Keratinocyte (primary cell): ENCODE measurements at places on chromosomes 4 and X.

DNA sequence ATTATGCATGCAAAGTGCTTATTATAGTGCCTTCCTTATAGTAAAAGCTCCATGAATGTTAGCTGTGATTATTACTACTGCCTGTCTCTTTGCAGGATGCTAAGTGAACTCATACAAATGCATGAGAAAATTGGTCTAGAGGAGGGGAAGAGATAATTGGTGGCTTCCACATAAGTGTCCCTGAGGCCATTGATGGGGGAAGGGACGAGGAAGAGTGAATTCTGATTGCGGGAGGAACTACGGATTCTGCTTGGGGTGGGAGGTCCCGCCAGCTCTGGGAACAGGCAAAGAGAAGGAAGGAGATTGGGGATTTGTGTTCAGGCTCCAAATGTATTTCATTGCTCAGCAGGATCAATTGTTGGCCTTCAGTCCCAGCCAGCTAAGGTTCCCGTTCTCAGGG, 11.6 kb upstream of the ARHGAP36 start:
- no peak overlapping the region for H3K27ac ChIP-seq
- no peaks in the 10 kb centered on the region for H3K4me1 ChIP-seq
- H3K36me3 ChIP-seq, result no peaks in the 10 kb centered on the region

GRCh38 chr4:94219402-94219801, 11.7 kb downstream of the SMARCAD1 start:
- peaks cover 5% of the 10 kb centered on the region for H3K4me1 ChIP-seq
- H3K27ac ChIP-seq, result no peak overlapping the region
- H3K4me3 ChIP-seq, result no peak overlapping the region

GRCh38 chr4:106671716-106672115, 303.1 kb upstream of the GIMD1 start:
- no peak overlapping the region for H3K27ac ChIP-seq
- H3K36me3 ChIP-seq, result no peaks in the 10 kb centered on the region
- H3K4me3 ChIP-seq, result no peak overlapping the region
- no peak for DNase-seq

GRCh38 chrX:132603700-132604286, 115.0 kb upstream of the MBNL3 start:
- H3K27me3 ChIP-seq, result peaks cover 7% of the 10 kb centered on the region
- no peaks in the 10 kb centered on the region for H3K4me1 ChIP-seq
- DNase-seq, result no peak
- no peaks in the 10 kb centered on the region for H3K36me3 ChIP-seq

GRCh38 chrX:44400588-44400987, 57.1 kb upstream of the EFHC2 start:
- peak overlapping the region; percentile 43 for H3K27ac ChIP-seq
- H3K36me3 ChIP-seq, result no peaks in the 10 kb centered on the region
- H3K27me3 ChIP-seq, result no peaks in the 10 kb centered on the region

GRCh38 chr4:184620212-184620867, 28.9 kb downstream of the CASP3 start:
- H3K27me3 ChIP-seq, result no peaks in the 10 kb centered on the region
- H3K4me1 ChIP-seq, result no peaks in the 10 kb centered on the region
- H3K4me3 ChIP-seq, result no peak overlapping the region
- H3K27ac ChIP-seq, result no peak overlapping the region
- DNase-seq, result no peak

DNA sequence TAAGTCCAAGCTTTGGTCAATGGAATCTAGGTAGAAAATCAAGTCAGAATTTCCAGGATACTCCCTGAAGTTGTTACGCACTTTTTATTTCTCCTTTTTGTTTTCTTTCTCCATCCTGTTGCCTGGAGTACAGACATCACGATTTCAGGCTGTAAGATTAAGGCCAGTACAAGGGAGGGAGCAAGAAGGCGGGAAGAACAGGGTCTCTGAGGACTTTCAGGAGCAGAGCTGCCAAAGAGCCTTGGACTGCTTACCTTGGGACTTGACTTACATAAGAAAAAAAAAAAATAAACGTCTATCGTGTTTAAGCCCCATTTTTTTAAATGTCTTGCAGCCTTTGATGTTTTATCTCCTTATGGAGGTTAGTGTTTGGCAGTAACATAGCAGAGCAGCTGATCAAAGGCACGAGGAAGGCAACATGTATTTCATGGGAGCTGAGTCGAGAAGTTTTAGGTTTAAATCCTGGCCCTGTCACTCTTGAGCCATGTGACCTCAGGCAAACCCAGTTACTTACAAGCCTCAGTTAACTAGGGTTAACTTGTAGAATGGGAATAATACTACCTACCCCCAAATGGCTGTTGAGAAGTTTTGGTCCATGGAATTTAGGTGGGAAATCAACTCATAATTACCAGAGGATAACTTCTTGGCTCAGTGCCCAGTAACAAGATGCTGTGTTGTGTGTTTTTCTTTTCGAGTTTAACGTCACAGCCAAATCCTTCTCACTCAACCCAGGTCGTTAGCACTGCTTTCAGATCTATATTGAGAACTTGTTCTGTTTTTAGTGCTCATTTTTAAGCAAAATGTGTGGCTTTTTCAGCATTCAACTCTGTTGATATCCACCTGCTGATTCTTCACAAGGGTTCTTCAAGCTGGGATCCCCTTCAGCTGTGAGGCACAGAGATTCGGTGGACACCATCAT, 106.8 kb downstream of the CLNK start:
- no peak overlapping the region for H3K27ac ChIP-seq
- no peaks in the 10 kb centered on the region for H3K36me3 ChIP-seq
- H3K27me3 ChIP-seq, result no peaks in the 10 kb centered on the region
- H3K4me1 ChIP-seq, result no peaks in the 10 kb centered on the region
- no peak overlapping the region for H3K4me3 ChIP-seq

GRCh38 chr4:38582445-38582844, 81.6 kb upstream of the KLF3 start:
- H3K4me1 ChIP-seq, result no peaks in the 10 kb centered on the region
- no peak overlapping the region for H3K27ac ChIP-seq
- peaks cover 4% of the 10 kb centered on the region for H3K27me3 ChIP-seq
- H3K4me3 ChIP-seq, result no peak overlapping the region

DNA sequence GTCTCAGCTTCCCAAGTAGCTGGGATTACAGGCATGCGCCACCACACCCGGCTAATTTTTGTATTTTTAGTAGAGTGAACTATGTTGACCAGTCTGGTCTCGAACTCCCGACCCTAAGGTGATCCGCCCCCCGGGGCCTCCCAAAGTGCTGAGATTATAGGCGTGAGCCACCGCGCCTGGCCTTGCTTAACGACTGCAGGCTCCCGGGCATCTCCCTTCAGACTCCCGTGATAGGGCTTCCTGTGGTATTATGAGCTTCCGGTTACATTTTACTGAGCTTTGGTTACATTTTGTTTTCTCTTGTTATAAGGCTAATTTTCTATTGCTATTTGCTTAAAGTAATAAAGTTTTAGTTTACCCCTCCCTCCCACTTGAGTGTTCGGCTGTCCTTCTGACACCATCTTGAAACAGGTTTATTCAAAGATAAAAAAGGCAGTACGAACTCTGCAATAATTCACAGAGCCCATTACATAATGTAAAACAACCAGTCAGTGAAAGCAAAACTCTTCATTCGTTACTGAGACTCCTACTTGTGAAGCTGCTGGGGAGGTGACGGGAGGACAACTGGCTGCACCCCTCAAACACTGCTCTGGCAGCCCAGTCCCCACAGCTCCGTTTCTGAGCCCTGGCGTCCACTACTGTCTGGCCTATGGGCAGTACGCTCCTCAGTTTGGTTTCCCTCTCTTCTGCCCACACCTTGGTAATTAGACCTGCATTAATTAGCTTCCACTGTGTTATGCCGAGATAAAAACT, 795.7 kb upstream of the SLIT2 start:
- no peak overlapping the region for H3K4me3 ChIP-seq
- H3K4me1 ChIP-seq, result no peaks in the 10 kb centered on the region
- no peaks in the 10 kb centered on the region for H3K36me3 ChIP-seq

DNA sequence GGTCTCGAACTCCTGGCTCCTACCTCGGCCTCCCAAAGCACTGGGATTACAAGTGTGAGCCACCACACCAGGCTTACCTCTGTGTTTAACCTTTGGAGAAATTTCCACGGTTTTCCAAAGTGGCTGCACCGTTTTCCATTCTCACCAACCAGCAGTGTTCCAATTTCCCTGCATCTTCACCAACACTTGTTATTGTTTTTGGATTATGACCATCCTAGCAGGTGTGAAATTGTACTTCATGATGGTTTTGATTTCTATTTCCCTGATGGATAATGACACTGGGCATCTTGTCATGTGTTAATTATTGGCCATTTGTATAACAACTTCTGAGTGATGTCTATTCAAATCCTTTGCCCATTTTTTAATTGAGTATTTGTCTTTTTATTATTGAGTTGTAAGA, 2.7 kb upstream of the MAP3K15 start:
- H3K27ac ChIP-seq, result no peak overlapping the region
- no peak for DNase-seq
- H3K4me1 ChIP-seq, result peaks cover 6% of the 10 kb centered on the region
- H3K36me3 ChIP-seq, result no peaks in the 10 kb centered on the region
- no peak overlapping the region for H3K4me3 ChIP-seq
- H3K27me3 ChIP-seq, result peaks cover 4% of the 10 kb centered on the region

- H3K27me3 ChIP-seq, result no peaks in the 10 kb centered on the region
- no peak overlapping the region for H3K4me3 ChIP-seq
- DNase-seq, result no peak
- H3K4me1 ChIP-seq, result no peaks in the 10 kb centered on the region
- H3K36me3 ChIP-seq, result no peaks in the 10 kb centered on the region
Observed at GRCh38 chrX:66751136-66751782, 112.4 kb upstream of the EDA2R start.

DNA sequence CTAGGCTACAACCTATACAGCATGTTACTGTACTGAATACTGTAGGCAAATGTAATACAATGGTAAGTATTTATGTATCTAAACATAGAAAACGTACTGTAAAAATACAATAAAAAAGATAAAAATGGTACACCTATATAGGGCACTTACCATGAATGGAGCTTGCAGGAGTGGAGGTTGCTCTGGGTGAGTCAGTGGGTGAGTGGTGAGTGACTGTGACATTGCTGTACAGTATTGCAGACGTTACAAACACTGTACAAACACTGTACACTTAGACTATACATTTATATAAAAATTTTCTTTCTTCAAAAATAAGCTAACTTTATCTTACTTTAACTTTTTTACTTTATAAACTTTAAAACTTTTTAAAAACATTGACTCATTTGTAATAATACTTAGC, 190.3 kb upstream of the NR3C2 start:
- no peaks in the 10 kb centered on the region for H3K36me3 ChIP-seq
- H3K4me1 ChIP-seq, result peaks cover 3% of the 10 kb centered on the region
- DNase-seq, result no peak
- H3K27ac ChIP-seq, result no peak overlapping the region

- peaks cover 8% of the 10 kb centered on the region for H3K4me1 ChIP-seq
- H3K27ac ChIP-seq, result no peak overlapping the region
- no peak overlapping the region for H3K4me3 ChIP-seq
- no peak for DNase-seq
- no peaks in the 10 kb centered on the region for H3K27me3 ChIP-seq
Observed at GRCh38 chr4:25299476-25300203, 12.9 kb upstream of the ZCCHC4 start.

- H3K4me3 ChIP-seq, result no peak overlapping the region
- no peaks in the 10 kb centered on the region for H3K27me3 ChIP-seq
- no peaks in the 10 kb centered on the region for H3K4me1 ChIP-seq
- no peak overlapping the region for H3K27ac ChIP-seq
- no peak for DNase-seq
Observed at GRCh38 chr4:101418055-101418454, 70.7 kb upstream of the PPP3CA start.

DNA sequence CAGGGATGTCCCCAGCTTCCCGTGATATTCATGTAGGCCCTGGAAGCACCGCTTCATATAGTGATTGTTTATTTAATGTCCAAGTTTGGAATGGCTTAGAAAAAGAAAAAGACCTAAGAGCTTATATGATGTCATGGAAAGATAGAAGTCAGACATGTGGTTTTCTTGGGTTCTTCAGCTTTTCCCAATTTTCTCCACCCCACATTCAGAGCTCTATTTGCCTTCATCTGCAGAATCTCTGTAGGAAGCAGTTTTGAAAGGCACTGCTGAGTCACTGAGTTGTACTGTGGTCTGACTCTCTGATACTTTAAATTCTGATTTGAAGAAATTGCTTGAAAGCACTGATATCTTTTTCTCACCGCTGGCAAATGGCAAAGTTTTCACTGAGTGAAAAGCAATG, 120.6 kb upstream of the EDNRA start:
- peaks cover 24% of the 10 kb centered on the region for H3K4me1 ChIP-seq
- no peak for DNase-seq
- H3K36me3 ChIP-seq, result no peaks in the 10 kb centered on the region
- H3K27ac ChIP-seq, result no peak overlapping the region

DNA sequence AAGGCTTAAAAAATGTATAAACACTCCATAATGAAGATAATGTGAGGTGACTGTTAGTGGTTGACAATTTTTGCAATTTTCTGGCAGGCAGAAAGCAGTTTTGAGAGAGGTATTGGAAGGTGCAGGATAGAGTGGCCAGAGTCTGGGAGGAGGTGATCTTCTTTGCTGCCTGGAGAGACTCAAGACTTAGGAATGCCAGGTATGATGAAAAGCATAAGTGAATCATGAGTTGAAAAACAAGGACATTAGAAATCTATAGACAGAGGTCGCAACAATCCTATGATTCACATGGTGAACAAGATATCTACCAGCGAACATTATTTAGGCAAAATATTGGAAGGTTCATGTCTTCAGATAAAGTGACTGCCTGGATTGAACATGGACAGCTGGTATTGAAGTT, 118.5 kb downstream of the CFAP299 start:
- peaks cover 19% of the 10 kb centered on the region for H3K4me1 ChIP-seq
- DNase-seq, result peak; percentile 65
- H3K27me3 ChIP-seq, result no peaks in the 10 kb centered on the region
- peak overlapping the region; percentile 72 for H3K27ac ChIP-seq

- H3K4me3 ChIP-seq, result no peak overlapping the region
- H3K4me1 ChIP-seq, result no peaks in the 10 kb centered on the region
- H3K27ac ChIP-seq, result no peak overlapping the region
- H3K27me3 ChIP-seq, result no peaks in the 10 kb centered on the region
- no peaks in the 10 kb centered on the region for H3K36me3 ChIP-seq
Observed at GRCh38 chr4:129488427-129488826, 392.5 kb downstream of the C4orf33 start.

DNA sequence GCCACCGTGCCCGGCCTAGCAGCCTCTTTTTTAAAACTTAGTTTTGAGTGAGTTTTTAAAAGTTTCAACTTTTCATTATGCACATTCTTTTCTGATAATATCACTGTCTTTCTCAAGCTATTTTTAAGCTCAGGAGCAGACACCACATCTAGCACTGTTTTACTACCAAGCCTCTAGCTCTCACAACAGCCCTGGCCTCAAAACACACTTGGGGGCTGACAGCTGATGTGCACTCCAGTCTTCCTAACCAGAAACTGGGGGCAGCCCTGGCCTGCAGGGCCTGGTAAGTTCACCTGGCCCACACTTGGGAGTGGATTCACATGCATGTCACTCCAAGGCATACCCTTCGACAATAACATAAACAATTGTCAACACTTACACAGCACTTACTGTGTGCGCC, 34.0 kb downstream of the CENPU start:
- H3K27me3 ChIP-seq, result no peaks in the 10 kb centered on the region
- no peak overlapping the region for H3K27ac ChIP-seq
- DNase-seq, result no peak
- H3K36me3 ChIP-seq, result no peaks in the 10 kb centered on the region
- no peak overlapping the region for H3K4me3 ChIP-seq

- H3K27me3 ChIP-seq, result no peaks in the 10 kb centered on the region
- H3K4me1 ChIP-seq, result peaks cover 9% of the 10 kb centered on the region
- no peaks in the 10 kb centered on the region for H3K36me3 ChIP-seq
- H3K4me3 ChIP-seq, result no peak overlapping the region
- no peak for DNase-seq
Observed at GRCh38 chr4:20433097-20433705, 181.5 kb downstream of the SLIT2 start.

- no peak for DNase-seq
- H3K36me3 ChIP-seq, result no peaks in the 10 kb centered on the region
- H3K4me1 ChIP-seq, result peaks cover 2% of the 10 kb centered on the region
- no peak overlapping the region for H3K27ac ChIP-seq
- H3K27me3 ChIP-seq, result no peaks in the 10 kb centered on the region
Observed at GRCh38 chrX:71256856-71257255, 2.9 kb upstream of the ZMYM3 start.
